ENCODE measurements at places on chromosomes 1 and 21.

GRCh38 chr1:228748431-228748830 lies 13.2 kb downstream of the RHOU start:
- DNase-seq: no peak

GRCh38 chr1:32695098-32695904 lies 7.3 kb downstream of the SYNC start:
- DNase-seq: peak; percentile 45

DNA sequence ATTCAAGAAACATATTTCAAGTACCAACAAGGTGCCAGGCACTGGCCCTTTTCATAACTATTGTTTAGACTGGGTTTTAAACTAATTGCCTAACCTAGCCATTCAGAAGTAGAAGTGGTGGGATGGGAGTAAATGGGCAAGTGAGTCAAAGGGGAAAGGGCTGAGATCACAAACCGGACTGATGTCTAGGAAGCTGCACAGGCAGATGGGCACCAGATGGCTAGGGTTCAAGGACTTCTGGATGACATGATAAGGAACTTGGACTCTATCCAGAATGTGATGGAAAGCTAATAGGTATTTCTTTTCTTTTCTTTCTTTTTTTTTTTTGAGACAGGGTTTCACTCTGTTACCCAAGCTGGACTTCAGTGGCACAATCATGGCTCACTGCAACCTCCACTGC lies 46.6 kb downstream of the LYST start:
- DNase-seq: no peak

DNA sequence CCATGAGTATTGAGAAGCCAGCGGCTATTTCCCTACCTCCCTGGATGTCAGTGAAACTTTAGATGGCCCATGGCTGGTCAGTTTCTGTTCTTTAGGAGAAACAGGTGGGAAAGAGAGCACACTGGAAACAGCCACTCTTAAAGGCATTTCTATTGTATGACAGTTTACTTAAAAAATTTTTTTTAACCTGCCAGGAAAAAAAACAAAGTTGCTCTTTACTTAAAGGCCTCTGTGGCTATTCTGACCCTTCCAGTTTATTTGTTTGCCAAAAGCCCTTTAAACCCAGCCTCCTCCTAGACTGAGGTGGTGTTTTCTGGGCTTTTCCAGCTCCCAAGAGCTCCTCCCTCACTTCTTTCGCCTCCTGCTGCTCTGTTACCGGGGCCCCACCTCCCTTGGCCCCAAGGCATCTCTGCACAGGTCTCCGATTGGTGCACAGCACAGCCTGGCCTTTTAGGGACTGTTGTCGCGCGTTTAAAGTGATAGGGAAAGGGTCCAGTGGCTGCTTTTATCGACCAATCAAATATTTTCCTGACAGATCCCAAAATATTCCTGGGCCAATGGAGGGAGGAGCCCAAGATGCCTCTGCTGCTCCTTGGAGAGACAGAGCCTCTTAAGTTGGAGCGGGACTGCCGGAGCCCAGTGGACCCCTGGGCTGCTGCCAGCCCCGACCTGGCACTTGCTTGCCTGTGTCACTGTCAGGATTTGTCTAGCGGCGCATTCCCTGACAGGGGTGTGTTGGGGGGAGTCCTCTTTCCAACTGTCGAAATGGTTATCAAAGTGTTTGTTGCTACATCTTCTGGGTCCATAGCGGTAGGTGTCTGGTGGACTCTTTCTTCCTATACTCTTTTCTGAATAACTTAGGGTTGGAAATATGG lies at the start of gene SH3BGR:
TSS of gene SH3BGR (plus strand) at position 639 of the 875 bp plus-strand sequence. CDS start at position 766, 127 bp downstream.
- DNase-seq: peak; percentile 62

DNA sequence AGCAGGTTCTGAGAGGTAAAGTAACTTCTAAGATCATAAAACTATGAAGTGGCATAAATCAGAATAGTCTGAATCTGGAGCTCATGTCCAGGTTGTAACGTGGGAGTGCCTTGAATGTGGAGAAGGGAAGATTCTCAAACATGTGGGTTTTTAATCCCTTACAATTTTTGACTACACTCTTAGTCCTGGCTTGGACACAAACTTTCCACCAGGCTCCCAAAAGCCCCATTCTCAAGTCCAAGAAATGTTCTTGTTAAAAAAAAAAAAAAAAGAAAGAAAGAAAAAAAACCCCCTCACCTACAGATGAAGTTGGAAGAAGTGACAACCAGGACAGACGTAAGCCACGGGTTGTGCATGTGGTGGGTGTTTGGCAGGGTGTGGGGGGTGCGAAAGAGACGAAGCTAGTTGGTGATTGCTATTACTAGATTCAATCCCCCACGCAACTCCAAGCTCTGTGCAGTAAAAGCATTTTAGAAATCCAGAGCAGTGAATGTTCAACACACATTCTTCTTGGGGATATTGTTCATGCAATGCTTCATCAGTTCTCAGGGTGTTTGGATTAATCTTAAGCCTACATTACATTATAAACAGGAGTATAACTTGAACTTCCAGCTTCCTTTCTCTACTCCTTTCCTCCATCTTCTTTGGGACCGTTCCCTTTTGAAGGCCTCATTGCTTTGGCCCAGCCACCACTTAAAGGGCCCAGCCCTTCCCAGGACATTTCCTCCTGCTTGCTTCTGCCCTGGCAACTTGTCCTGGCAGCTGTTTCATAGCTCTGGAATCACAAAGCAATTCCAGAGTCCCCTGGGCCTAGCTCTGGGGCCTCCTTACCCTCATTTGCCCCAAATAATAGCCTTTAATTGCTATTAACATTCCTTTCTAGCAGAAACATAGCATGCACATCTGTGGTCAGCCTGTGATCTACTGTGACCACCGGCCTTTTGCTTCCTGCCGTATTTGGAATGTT lies 41.8 kb downstream of the PHC2 start:
- peak; percentile 82 for DNase-seq

DNA sequence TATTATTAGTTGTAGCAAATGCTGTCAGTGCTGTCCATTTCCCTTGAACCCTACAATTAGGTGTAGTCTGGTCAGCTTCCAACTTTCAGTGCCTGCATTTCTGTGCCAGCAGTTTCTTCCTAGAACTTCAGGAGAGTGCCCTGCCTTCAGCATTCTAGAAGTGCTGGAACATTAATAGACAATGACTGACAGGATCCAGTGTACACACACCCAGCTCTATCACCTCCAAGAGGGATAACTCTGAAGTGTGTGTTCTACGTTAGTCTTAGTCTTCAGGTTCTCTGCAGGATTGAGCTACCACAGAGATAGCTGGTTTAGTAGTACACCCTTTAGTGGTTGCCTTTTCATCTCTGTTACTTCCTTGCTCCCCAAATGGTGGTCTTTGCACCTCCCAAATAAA lies 61.4 kb downstream of the PRRX1 start:
- DNase-seq: no peak

- DNase-seq: no peak
Measured at GRCh38 chr1:109045595-109045994, 3.7 kb upstream of the WDR47 start.

- no peak for DNase-seq
Measured at GRCh38 chr1:167312871-167313270, 92.2 kb downstream of the POU2F1 start.

DNA sequence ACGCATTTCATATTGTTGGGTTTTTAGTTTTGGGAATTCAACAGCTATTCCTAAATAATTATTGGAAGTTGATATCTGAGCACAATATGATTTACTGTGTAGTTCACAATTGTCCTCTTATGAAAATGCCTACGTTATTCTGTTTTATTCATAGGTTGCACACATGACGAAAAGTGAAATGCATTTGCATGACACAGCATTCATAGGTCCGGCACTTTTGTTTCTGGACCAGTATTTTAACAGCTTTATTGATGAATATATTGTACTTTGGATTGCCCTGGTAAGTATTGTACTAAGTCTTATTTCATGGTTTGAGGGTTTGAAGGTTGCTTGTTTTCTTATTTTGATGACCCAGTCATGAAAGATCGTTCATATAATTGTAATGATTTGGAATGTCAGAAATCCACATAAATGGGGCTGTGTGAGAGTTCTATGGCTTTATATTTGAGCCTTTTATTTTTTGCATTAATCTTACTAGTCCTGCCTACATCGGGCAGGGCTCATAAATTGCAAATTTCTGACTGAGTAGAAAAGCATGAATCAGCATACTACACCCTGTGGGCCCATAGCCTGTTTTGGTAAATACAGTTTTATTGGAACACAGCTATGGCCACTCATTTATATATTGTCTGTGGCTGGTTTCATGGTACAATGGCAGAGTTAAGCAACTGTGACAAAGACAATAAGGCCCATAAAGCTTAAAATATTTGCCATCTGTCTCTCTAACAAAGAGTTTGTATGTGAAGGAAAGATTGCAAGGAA lies 17.0 kb downstream of the DENND2D start:
- no peak for DNase-seq

GRCh38 chr1:79363430-79363829 lies 356.9 kb upstream of the ADGRL4 start:
- DNase-seq: no peak

DNA sequence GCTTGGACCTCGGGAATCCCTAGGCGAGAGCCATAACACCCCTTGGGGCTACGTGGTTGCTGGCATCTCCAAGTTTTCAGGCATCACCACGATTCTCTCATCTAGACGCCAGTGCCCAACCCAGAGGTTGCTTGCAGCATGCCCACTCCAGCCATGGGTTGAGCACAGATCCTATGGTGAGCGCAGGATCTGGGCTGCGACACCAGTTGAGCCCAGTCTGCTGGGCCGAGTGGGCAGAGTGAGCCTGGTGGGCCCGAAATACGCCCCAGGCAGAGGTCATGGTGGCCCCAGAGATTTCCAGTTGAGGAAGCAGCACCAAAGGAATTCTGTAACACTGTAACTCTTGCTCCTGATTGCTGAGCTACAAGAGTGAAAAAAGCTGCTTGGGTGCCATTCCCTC lies 46.1 kb upstream of the GRIK1 start:
- DNase-seq: no peak

DNA sequence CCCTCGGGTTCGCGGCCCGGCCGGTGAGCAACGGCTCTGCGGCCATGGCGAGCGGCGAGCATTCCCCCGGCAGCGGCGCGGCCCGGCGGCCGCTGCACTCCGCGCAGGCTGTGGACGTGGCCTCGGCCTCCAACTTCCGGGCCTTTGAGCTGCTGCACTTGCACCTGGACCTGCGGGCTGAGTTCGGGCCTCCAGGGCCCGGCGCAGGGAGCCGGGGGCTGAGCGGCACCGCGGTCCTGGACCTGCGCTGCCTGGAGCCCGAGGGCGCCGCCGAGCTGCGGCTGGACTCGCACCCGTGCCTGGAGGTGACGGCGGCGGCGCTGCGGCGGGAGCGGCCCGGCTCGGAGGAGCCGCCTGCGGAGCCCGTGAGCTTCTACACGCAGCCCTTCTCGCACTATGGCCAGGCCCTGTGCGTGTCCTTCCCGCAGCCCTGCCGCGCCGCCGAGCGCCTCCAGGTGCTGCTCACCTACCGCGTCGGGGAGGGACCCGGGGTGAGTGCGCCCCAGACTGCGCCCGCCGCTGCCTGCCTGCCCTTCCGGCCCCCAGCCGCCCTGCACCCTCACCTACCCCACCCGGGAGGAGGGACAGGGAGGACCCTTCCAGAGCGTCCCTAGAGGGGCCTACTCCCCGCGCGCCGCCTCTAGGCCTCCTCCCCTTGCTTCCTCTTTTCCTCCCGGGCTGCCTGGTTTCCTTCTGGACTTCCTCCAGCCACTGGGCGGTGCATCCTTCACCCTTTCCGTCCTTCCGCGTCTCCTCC lies at the start of gene RNPEP:
TSS of gene RNPEP (plus strand) at position 26 of the 757 bp plus-strand sequence. CDS start at position 45, 19 bp downstream.
- DNase-seq: peak; percentile 83

GRCh38 chr1:159641221-159641620 lies 53.6 kb downstream of the APCS start:
- no peak for DNase-seq

DNA sequence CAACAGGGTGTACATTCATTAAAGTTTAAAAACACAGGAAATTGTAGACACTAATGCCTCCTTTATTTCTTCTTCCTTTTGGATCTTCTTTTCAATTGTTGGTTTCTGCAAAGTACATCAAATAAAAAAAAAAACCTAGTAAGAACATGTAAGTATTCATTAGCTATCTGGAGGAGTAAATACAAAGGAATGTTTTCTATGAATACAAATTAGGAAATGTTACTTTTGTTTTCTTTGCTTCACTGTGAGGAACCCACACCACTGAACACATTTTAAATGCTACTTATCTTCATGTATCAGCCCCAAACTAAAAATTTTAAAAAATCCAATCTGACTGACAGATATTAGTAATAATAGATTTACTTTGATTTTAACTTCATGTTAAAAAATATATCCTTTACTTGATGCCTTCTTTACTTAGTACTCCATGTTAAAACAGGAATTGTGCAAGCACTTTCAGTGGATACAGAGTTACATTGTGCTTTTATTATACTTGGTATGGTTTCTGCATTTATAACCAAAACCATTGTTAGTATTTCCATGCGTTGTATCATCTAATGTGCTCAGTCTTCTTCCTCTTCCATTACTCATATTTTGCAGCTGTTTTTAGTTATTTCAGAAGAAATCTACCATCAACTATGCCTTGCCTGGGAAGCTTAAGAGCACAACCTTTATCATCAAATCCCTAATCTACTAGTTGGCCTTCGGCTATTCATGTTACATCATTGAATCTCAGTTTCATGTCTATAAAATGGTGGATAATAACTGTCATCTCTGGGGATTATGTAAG lies 236.9 kb upstream of the DPYD start:
- no peak for DNase-seq

DNA sequence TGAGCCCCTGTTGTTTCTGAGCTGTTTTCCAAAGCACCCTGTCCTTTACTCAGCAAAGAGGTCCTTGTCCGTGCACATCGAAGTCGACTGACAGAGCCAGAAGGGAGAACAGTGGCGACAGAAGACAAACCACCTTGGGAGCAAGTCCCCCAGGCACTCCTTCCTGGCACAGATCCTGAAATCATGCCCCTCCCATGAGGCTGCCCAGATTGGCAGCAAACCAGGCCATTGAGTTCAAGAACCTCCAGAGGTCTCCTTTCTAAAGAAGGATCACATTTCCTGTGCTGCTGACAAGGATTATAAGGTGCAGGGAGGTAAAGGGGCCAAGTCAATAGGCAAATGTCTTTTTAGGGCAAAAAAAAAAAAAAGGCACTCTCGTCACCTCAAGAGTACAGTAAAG lies 84.7 kb upstream of the HIVEP3 start:
- DNase-seq: no peak

DNA sequence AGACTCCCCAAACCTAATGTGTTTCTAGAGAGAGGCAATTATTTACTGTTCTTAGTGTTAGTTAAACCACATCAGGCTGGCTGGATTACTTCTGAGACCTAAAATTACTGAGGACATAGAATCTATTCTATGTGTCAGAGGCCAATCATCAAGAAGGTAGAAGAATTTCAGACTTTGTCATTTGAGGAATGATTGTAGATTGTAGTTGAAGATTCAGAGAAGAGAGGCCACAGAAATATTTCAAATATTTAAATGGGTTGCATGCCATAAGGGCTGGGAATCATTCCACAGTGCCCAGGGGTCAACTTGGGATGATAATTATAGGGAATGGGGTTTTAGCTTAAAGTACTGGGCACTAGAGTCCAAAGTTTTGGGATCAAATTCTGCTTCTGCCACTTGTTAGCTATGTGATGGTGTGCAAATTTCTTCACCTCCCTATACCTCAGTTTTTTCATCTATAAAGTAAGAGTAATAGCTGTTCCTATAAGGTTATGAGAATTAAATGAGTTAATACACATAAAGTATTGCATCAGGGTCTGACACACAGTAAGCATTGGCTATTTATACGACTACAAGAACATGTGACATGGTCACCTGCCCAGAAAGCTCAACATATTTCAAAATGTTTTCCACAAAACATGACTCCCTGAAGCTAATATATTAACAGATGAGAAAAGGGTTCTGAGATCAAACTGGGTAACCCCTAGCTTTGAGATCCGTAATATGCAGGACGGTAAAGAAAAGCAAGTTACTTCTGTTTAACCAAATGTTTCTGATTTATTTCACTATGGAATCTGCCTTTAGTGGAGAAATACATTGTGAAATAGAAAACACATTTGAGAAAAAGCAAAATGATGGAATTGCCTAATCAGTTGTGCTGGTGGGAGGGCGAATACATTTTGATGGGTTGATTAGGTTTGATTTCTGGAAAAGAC lies 69.7 kb upstream of the SPAG17 start:
- no peak for DNase-seq

All from right hindlimb (tissue), 1 donor.